ENCODE measurements at places on chromosomes 3 and 15.

- ATAC-seq, result no peak
These were observed 69.5 kb downstream of the KLF15 start for GRCh38 chr3:126287536-126288241.

DNA sequence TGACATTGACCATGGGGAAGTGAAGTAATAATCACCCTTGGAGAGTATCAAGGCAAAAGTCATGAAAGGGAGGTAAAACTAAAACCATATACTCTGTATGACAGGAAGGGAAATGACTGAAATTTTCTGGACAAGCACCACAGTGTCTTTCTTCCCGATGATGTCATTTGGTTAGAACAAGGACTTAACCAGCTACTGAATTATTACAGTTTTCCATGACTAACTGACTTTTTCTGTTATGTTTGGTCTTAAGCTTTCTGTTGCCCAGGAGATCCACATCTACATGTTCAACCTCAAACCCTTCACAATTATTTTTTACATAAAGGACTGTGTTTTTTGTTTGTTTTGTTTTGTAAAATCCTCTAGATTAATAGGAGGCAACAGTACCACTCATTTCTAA, 191.9 kb upstream of the IL12A start:
- ATAC-seq, result no peak

DNA sequence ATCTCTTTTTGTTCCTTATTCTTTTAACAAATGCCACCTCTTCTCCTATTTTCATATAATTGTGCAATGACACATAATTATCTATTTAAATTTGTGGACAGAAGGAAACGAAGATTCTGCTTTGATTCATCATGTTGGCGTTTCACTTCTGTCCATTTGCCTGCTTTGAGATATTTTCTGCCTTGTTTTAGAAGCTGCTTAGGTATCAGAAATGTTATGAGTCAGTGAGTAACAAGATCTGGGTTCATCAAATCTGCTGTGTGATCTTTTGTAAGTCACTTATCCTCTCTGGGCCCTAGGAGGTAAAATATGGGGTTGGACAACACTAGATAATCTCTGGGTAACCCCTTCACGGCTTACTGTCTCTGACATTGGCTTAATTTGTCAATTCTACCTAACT, 7.3 kb upstream of the MINDY4B start:
- no peak for ATAC-seq

DNA sequence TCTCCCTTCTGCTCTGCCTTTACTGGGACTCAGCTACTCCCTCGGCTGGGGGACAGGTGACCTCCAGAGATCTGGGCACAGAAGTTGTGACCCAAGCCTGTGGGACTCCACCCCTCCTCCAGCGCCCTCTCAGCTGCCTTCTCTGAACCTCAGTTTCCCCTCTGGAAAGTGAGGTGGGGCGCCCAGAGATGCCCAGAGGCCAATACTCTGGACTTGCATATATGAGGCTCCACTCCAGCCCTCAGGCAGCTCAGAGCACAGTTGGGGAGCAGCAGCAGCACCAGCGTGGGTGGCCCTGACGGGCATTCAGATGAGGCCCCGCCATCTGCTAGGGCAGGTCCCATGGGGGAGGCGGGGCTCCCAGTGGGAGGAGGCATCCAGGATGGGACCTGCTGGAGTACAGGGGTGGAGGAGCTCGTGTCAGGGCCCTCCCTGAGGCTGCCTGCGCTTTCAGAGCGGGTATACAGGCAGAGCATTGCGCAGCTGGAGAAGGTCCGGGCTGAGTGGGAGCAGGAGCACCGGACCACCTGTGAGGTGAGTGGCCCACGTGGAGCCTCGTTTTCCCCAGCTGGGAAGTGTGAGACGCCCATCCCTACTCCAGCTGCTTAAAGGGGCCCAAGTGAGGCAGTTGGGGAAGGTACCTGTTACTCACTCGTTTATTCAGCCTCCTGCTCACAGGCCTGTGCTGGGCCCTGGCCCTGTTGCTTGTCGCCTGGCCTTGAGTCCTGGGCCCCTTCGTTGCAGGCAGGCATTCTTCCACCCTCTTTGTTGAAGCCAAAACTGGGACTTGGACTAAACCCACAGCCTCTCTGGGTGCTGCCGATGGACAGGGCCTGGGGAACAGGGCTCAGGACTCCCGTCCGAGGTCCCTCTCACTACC, 35.4 kb downstream of the PSTPIP1 start:
- no peak for ATAC-seq

- no peak for ATAC-seq
These were observed 12.2 kb upstream of the VEPH1 start for GRCh38 chr3:157515398-157515797.
